ENCODE measurements at places on chromosomes 2 and 18. TPM values are rescaled to one million over a fixed set of nuclear protein-coding genes. Genes with fewer than 3 reads are reported as not detected.

VWC2L gene
- total RNA-seq = not detected

FAP gene
- 148 TPM for total RNA-seq

SMIM21 gene
- not detected for total RNA-seq

CETN1 gene
- not detected for total RNA-seq

IL37 gene
- total RNA-seq = not detected

BOLL gene
- total RNA-seq = not detected

ACMSD gene
- under 0.01 TPM for total RNA-seq

TOGARAM2 gene
- 0.14 TPM for total RNA-seq

GATA6 gene
- total RNA-seq = 28.6 TPM

ARMC9 gene
- total RNA-seq = 72.9 TPM

ELOA2 gene
- total RNA-seq = not detected

LANCL1 gene
- 31.3 TPM for total RNA-seq

CCDC68 gene
- 6.9 TPM for total RNA-seq

MDH1 gene
- 185 TPM for total RNA-seq

NMUR1 gene
- total RNA-seq = not detected

MRPL30 gene
- total RNA-seq = 28.4 TPM

IL1B gene
- 54.3 TPM for total RNA-seq

IL1RL1 gene
- 0.14 TPM for total RNA-seq

RAB17 gene
- 0.28 TPM for total RNA-seq

ANKRD30BL gene
- not detected for total RNA-seq

REG3A gene
- not detected for total RNA-seq

SCN9A gene
- 7.8 TPM for total RNA-seq

FAM237A gene
- total RNA-seq = not detected

MAP3K19 gene
- total RNA-seq = not detected

SIX2 gene
- under 0.01 TPM for total RNA-seq

IL1RN gene
- total RNA-seq = 0.71 TPM

POTEE gene
- not detected for total RNA-seq

DIS3L2 gene
- 16.4 TPM for total RNA-seq

All from smooth muscle cell of bladder (primary cell).